ENCODE measurements at places on chromosomes 1 and 21.

- DNase-seq, result no peak
Observed at GRCh38 chr1:79617777-79618176, 611.2 kb upstream of the ADGRL4 start.

- DNase-seq, result no peak
Observed at GRCh38 chr1:183801649-183802048, 3.3 kb upstream of the RGL1 start.

DNA sequence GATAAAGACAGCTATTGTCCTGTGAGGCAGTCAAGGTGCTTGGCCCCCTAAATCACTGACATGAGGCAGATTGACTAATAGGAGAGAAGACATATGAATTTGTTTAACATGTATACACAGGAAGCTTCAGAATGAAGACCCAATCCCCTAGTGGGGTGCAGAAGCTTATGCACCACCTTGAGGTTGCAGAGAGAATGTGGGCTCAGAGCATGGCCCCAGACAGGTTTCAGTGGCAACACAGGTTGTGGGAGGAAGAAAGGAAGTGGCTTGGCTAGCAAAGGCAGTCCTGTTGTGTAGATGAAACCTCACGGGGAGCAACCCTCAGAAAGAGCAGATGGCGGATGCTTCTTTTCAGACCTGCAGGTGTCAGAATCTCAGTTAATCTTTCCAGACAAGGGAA is 37.0 kb upstream of the PARP1 start:
- no peak for DNase-seq

- no peak for DNase-seq
Observed at GRCh38 chr1:55056632-55056992, 17.3 kb downstream of the PCSK9 start.

DNA sequence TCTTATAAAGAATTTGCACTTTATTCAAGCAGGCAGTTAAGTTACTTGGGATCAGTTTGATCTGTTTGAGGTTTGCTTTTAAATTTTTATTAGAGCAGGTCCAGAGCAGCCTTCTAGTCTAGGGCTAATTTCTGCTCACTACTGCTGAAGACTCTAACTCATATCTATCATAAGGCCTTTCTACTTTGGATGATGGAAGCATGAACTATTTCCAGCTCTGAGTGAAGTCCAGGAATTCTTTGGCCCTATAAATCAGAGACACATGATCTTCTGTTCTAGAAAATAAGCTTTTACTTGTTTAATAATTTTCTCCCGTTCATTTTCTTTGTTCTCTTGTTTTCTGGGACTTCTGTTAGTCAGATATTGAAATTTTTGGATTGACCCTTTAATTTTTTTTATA is 14.7 kb downstream of the NIBAN1 start:
- no peak for DNase-seq

- DNase-seq, result no peak
Observed at GRCh38 chr1:8813991-8814390, 3.4 kb downstream of the RERE start.

- no peak for DNase-seq
Observed at GRCh38 chr1:228020686-228021354, 14.0 kb downstream of the WNT3A start.

DNA sequence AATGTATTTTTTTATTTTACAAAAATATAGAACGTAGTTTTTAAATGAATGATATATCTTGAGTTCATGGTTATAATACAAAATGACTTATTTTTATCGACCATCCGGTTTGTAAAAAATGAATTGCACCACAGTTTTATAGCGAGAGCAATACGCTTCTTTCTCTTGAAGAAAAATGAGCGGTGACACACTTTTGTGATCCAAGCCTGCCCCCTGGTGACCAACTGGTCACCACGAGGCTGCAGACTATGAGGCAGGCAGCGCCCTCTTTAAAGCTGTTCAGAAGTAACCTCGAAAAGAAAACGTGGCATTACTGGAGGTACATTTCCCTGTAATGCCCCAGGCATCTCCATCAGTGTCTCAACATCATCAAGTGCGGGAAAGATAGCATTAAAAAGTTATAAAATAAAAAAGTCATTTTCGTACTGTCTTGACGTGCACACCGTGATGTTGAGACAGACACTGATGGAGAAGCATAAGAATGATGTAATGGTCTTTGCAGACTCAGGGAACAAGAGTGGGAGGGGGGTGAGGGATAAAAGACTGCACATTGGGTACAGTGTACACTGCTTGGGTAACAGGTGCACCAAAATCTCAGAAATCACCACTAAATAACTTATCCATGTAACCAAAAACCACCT is 734.2 kb upstream of the ADAMTS5 start:
- no peak for DNase-seq

- DNase-seq, result no peak
Observed at GRCh38 chr1:179748772-179749171, 5.7 kb downstream of the FAM163A start.

DNA sequence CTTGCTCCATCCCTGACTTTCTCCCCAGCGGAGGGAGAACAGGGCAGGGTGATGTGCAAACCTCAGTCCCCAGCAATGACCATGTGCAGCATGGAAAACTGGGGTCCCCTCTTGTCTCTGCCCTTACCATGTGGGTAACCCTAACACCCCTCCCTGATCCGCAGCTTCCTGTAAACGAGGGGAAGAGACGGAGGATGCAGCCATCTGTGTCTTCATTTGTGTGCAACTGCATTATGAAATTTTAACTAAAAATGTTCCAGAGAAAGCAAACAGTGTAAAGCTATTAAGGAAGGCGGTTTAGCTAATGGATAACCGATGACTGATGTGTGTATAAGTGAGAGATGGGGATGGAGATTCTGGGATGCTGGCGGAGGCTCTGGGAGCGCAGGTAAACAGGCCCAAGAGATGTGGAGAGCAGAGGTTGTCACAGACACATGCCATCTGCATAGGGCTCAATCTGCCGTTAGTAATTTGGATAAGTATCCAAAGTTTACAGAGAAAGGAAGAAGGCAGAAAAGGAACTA is 206.6 kb downstream of the DSCAM start:
- no peak for DNase-seq

- DNase-seq, result no peak
Observed at GRCh38 chr21:36689324-36689723, 9.6 kb upstream of the SIM2 start.

DNA sequence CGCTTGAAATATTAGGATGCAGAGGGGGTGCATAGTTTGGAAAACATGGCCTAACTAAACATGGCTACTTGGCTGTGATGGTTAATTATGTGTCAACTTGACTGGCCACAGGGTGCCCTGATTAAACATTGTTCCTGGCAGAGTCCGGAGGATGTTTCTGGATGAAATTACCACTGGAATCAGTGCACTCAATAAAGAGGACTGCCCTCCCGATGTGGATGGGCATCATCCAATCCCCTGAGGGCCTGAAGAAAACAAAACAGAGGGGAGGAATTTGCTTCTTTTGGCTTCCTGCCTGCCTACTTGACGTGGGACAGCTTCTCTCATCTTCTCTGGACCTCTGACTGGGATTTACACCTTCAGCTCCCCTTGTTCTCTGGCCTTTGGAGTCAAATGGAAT is 79.1 kb upstream of the KCNE2 start:
- DNase-seq, result no peak

GRCh38 chr1:161166669-161167548 is 683 bp downstream of the PPOX start:
- DNase-seq, result no peak

Data from activated CD8-positive, alpha-beta memory T cell treated with anti-CD3 and anti-CD28 coated beads for 1 hour (primary cell).